ENCODE measurements at places on chromosomes 3 and 15. TPM values are rescaled to one million over a fixed set of nuclear protein-coding genes. Genes with fewer than 3 reads are reported as not detected.

IP6K2 gene
- polyA plus RNA-seq, result 55.6 TPM

GABRB3 gene
- 78.3 TPM for polyA plus RNA-seq

GRCh38 chr3:57815036-57815435 lies 58.9 kb downstream of the SLMAP start:
- DNase-seq, result no peak

GRCh38 chr3:73094129-73094528 lies 32.7 kb downstream of the EBLN2 start:
- peak; percentile 58 for DNase-seq

GRCh38 chr15:55741833-55742497 lies 987 bp downstream of the PRTG start:
- peak; percentile 37 for DNase-seq

- DNase-seq, result peak; percentile 24
Observed at GRCh38 chr3:49534581-49535441, 19.5 kb upstream of the BSN start.

GRCh38 chr3:189455009-189455408 lies 176.2 kb upstream of the TP63 start:
- no peak for DNase-seq

DNA sequence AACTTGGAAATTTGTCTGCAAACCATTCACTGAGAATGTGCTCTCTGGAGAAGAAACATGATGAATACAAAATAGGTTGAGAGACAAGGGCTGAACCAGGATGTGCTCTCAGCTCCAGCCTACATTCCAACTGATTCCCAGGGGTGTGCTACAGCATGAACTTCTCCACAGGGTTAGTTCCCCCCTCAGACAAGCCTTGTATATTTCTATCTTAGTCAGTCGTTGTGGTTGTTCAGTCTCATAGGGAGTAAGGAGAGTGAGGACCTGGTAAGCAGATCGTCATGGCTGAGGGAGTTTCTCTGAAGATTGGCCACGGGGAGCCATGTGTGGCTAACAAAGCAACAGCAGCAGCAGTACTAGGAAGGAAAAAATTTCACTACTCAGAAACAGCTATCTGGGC lies 919.7 kb upstream of the CADM2 start:
- DNase-seq, result no peak

- DNase-seq, result no peak
Observed at GRCh38 chr3:81581966-81582599, 179.4 kb downstream of the GBE1 start.

RAB43 gene
- polyA plus RNA-seq, result 2.0 TPM

- DNase-seq, result no peak
Observed at GRCh38 chr3:172606021-172606420, 82.8 kb upstream of the TNFSF10 start.

IMPG2 gene
- 0.03 TPM for polyA plus RNA-seq

DNA sequence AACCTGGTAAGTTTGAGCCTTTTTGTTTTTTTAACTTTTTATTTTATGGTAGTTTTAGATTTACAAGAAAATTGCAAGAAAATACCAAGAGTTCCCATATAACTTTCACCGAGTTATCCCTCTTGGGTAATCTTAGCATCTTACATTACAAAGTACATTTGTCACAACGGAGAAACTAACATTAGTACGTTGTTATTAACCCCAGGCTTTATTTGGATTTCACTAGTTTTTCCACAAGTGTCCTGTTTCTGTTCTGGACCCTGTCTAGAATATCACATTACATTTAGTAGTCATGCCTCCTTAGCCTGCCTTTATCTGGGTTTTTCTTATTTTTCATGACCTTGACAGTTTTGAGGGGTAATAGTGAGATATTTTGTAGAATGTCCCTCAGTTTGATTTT lies 53.5 kb upstream of the KPNA4 start:
- DNase-seq, result no peak

DNA sequence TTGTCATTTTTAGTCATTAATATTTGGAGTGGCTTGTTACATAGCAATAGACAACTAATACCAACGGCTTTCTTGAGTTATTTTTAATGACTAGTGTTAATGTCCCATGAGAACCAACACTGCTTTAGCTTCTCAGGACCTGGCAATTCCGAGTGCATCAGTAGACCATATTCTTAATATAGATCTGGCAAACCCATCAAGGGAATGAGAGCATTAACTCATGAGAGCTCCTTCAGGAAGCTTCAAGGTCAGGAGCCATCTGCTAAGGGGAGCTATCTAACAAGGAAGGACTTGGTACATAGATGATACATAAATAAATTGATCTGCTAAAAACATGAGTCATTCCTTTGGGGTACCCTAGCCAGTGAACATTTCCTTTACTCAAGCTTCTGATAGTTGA lies 122.6 kb upstream of the EPHA3 start:
- no peak for DNase-seq

DNA sequence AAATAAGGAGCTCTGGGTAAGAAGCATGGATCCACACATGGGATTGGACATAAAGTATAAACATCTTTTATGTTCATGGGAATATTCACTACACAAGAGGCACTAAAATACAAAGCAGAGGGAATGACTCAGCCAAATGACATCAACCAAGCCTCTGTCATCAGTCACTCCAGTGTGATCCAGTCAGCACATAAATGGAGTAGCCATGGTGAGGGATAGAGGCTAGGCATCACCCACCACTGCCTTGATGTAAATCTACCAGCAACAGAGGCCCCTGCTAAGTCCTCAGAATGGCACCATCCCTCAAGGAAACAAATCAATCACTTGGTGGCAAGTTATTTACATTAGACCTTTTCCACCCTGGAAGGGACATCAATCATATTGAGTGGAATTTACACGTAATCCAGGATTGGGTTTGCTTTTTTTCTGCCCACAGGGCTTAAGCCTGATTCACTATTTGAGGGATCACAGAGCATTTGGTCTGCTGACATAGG lies 27.2 kb downstream of the VEPH1 start:
- DNase-seq, result peak; percentile 42

DNA sequence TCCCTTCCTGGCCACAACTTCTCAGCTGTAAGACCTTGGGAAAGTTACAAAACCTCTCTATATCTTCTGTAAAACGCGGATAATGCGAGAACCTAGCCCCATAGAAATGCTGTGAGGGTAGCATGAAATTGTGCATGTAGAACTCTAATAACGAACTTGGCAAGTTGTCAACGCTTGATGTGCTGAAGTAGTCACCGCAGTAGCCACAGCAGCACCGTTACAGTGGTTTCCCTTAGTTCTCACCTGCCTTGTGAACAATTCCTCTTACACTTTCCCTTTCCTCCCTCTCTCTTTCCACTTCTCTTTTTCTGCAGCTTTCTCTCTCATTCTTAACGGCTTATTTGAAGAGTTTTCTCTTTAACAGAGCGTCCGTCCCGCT lies 447 bp upstream of the SHQ1 start:
- no peak for DNase-seq

TRANK1 gene
- polyA plus RNA-seq, result 1.3 TPM

GRCh38 chr3:89440386-89440785 lies 333.0 kb downstream of the EPHA3 start:
- no peak for DNase-seq
